ENCODE measurements at places on chromosomes 3 and 15.

DNA sequence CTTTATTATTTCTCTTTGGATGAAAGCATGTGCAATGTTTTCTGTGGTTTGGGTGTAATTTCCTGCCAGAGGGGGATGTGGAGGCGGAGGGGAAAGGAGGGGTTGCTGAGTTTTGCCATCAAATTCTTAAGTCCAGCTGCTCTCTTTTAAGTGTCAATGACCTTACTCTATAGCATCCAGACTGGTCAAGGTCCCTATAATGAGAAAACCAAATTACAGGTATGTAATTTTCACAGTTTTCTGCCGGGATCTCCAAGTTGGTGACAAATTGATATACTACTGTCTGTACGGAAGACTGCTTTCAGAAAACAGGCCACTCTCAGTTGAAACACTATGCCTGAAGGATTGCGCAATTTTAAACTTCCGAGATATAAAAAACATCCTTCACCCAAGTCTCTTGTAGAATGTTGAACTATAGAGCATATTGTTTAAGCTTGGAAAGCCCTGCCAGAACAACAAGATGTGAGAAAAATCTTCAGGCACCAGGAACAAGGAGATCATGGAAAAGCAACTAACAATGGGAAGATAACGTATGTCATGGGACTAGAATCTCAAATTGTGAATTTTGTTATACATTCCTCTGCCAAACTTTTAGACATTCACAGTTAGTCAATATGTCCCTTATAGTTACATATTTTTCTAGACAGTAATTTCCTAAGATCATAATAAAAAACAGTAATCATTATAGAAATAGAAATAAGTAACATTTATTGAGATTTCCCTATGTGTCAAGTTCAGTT, 300.7 kb upstream of the SATB1 start:
- DNase-seq: peak; percentile 49

- no peak for DNase-seq
Measured at GRCh38 chr3:25588441-25589103, 76.1 kb downstream of the TOP2B start.

GRCh38 chr3:47473391-47473790, 2.4 kb downstream of the SCAP start:
- no peak for DNase-seq

DNA sequence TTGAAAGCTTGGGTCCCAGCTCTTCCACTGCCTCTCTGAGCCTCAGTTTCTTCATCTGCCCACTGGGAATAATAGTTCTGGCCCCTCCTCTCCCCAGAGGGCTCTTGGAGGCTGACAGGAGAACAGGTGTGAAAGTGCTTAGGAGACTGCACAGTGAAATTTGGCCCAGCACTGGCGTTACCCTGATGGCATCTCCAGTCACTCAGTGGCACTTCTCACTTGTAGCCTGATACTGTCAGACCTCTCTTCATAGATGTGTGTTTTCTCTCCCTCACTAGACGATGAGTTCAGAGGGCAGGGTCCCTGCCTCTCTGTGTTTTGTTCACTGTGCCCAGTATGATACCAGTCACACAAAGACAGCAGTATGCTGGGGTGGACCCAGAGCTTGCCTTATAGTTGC, 22.2 kb upstream of the IGDCC3 start:
- no peak for DNase-seq

DNA sequence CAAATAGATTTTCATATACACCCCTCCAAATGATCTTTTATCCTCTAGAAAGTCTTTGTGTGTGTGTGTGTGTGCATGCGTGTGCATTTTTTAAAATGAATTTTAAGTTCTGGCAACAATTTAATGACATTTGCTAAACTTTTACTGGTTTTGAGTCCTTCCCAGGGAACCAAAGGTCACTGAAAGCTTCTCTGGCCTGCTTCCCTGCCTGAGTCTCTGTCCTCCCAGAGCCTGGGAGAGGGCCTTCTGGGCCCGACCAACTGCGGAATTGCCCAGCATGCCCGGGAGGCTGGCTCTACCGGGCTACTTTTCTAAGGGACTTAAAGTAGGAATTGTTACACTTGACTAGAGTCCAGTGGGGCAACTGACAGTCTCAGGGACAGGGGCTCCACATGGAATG, 7.4 kb upstream of the RBPMS2 start:
- DNase-seq: no peak

- no peak for DNase-seq
Measured at GRCh38 chr3:195893516-195893915, 14.8 kb downstream of the TNK2 start.

- no peak for DNase-seq
Measured at GRCh38 chr3:128563439-128563838, 70.4 kb upstream of the GATA2 start.

GRCh38 chr3:136432685-136433084, 182.5 kb downstream of the PCCB start:
- no peak for DNase-seq

- no peak for DNase-seq
Measured at GRCh38 chr15:88083811-88084760, 172.5 kb downstream of the NTRK3 start.

GRCh38 chr3:54792584-54792983, 135.3 kb downstream of the LRTM1 start:
- no peak for DNase-seq

GRCh38 chr3:134846911-134847317, 51.9 kb downstream of the EPHB1 start:
- DNase-seq: no peak

GRCh38 chr15:52697051-52697450, 17.9 kb upstream of the ATOSA start:
- DNase-seq: no peak

- DNase-seq: no peak
Measured at GRCh38 chr3:120909602-120909878, 1.5 kb downstream of the STXBP5L start.

GRCh38 chr3:83632526-83632925, 1326.3 kb upstream of the CADM2 start:
- DNase-seq: no peak

- DNase-seq: no peak
Measured at GRCh38 chr3:41163421-41163820, 35.9 kb upstream of the CTNNB1 start.

DNA sequence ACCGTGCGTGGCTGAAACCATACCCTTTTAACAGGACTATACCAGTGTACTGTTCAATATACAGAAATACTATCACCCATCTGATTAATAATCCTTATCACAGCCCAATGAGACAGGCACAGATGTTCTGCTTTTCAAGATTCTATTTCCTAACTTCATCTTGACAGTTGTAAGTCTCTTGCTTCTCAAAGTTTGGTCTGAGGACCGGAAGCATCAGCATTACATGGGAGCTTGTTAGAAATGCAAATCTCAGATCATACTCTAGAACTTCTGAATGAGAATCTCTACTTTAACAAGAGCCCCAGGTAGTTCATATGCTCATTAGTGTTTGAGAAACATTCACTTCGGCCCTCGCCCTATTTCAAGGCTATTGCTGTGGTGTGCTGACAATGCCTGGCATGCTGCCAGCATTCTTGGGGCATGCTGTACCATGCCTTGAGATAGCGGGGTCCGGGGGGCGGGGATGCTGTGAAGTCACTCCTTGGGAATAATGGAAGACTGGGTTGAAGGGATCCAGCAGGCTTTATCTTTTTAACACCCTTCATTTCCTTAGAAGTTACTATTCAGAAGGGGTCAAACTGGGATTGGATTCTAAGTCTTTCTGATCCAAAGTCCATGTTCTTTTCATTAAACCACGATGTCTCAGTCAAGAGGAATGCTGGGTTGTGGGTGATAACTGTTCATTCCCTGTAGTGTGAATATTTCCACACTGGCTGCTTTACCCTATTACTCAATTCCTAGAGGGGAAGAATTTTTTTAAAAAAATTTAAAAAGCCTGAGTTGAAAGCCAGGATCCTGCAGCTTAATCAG, 194.7 kb downstream of the LPP start:
- DNase-seq: no peak

- DNase-seq: no peak
Measured at GRCh38 chr15:87703327-87704111, 553.0 kb downstream of the NTRK3 start.

GRCh38 chr15:43268111-43269105, 1.7 kb upstream of the TGM5 start:
- no peak for DNase-seq

DNA sequence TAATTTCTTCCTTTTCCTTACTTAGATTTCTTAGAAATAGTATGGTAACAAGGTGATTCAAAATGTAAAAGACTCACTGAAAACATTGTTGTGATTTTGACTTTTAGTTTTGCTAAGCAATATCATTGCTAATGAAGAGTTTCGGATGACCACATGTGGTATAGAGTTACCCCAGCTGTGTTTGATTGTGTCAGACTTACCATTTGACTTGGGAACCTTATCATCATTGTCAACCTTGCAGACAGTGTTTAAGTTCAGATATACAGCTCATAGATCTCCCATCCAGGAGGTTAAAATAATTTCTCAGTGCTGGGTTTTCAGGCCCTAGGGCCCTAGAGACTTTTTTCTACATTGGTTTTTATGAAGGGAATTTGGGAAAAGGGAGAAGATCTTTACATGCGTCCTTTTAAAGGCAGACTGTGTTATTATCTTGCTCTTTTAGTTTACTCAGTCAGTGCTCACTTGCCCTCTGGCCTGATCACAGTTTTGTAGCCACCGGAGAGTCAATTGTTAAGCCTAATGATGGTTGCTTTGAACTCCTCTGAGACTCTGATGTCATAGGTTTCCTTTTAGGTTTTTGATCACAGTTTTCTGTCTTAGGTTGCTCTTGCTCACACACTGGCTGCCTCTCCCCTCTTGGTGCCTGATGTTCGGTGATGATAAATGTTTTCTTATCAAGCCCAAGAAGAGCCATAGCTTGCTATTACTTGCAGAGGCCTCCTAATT, 133.5 kb upstream of the ZPLD1 start:
- no peak for DNase-seq

DNA sequence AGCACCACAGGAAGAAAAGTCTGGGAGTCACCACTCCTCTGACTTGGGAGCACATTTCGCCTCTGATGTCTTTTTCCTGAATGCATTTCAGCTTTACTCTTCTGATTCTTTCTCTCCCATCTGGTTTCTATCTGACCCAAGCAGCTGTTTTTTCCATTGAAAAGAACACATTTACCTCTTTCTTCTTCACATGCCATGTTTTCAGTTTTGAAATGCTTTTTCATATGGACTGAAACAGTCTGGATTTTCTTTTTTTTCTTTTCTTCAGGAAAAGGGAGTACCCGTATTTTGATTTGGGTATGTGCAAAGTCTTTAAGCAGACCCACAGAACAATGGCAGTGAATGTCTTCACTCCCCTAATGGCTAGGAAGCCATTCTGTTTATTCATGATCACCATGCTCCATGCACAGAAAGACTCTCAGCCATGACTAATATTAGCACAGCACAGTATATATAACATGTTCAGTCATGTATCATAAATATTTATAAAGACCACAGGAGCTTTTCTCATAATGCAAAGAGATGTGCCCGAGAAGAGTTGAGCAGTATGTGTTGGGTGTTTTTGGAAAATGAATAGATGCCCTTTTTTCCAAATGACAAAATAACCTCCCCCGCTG, 82.7 kb upstream of the LRIG1 start:
- DNase-seq: no peak

DNA sequence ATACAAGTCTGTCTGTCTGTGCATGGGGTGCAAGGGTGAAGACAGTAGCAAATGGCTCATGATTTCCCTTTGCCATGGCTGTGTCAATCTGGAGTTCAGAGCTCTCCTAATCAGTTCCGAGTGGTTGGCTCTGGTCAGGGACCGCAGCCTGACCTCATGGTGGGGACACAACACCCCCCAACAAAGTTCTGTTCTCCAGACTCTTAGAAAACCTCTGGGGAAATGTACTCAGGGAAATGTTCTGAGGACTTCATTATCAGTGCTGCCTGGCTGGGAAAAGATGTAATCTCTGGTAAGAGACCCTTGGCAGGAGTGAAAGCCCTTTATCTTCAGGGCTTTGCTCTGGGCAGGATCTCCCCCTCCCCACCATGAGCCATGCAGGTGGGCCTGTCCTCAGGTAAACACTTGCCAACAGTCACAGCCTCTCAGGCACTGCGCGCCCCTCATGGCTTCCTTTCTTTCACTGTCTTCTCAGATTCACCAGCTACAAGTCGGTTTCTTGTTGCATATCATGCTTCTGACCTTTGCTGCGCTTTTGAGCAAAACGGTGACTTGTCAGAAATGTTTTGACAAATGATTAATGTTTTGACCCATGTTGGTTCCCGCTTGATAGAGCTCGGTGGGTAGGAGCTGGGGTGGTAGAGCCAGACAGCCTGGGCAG, 95.5 kb downstream of the ST6GAL1 start:
- peak; percentile 45 for DNase-seq

GRCh38 chr3:30042916-30043555, 563.4 kb upstream of the TGFBR2 start:
- DNase-seq: no peak

GRCh38 chr15:69843276-69843899, 254.3 kb downstream of the TLE3 start:
- no peak for DNase-seq

- DNase-seq: no peak
Measured at GRCh38 chr3:195269375-195270078, 1.4 kb downstream of the XXYLT1 start.

- DNase-seq: no peak
Measured at GRCh38 chr3:197206913-197207312, 91.5 kb downstream of the DLG1 start.

DNA sequence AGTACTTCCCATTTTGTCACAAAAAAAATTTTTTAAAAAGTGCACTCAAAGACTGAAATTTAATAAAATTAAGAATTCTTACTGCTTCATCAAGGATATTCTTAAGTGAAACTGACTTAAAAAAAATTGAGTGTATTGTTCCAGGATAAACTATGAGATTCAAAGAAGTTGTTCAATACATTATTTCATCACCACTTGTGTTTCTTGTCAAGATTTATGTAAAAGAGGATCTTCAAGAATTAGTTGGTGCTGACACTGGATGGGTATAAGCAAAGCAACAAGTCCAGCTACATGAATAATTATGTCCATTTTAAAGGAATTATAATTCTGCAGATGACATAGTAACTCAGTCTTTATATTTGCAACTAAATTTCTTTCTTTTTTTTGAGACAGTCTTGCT, 4.3 kb upstream of the AP4E1 start:
- DNase-seq: no peak

- DNase-seq: no peak
Measured at GRCh38 chr3:53113293-53114010, 16.8 kb downstream of the RFT1 start.

- no peak for DNase-seq
Measured at GRCh38 chr3:46477756-46478155, 13.1 kb upstream of the LTF start.

All from stimulated activated naive CD8-positive, alpha-beta T cell treated with anti-CD3 and anti-CD28 coated beads, Interleukin-15, amount 100 ng/mL, for 72 hours (primary cell).